ENCODE measurements at places on chromosomes 6 and 20.

GRCh38 chr6:131787766-131788712, 19.8 kb upstream of the ENPP1 start:
- DNase-seq: no peak

DNA sequence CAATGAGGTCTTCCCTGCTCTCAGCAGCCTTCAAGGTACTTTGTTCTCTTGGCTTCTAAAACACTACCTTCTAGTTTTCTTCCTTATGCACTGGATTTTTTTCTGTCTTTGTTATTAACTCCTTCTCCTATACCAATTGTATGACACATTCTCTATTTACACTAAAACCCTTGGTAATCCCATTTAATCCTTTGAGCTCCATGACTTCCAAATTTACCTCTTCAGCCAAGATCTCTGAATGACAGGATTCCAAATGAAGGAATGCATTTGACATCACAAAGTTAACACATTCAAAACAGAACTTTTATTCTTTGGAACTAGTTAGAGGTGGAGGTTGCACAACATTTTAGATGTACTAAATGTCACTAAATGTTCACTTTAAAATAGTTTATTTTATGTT, 86.6 kb upstream of the SAMD5 start:
- DNase-seq: no peak

GRCh38 chr6:158826819-158827501, 7.8 kb upstream of the EZR start:
- DNase-seq: no peak

- no peak for DNase-seq
Observed at GRCh38 chr6:115214283-115214682, 846.4 kb downstream of the FRK start.

DNA sequence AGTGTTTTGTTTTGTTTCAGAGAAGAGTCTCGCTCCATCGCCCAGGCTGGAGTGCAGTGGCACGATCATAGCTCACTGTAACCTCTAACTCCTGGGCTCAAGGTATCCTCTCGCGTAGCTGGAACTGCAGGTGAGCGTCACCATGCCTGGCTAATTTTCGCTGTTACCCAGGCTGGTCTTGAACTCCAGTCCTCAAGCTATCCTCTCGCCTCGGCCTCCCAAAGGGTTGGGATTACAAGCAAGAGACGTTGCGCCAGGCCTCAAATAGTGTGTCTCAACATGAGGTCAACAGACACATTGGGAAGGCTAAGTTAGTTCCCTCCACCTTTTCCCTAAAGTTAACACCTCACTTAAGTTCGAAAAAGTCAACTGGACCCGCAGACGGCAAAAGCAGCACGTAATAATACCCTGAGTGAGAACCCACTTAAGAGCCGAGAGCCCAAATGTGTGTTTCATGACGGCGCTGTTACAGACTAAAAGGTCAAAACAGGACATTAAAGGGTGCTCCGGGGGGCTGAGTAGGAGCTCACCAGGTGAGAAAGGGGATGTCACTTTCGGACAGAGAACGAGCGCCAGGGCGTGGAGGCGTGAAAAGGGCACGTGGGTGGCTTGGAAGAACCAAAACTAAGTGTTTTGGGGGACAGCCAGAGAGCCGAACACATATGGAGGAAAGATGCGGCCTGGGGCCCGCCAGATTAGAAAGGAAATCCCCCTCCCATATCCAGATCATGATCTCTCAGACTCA, 499 bp downstream of the TTI1 start:
- DNase-seq: no peak

DNA sequence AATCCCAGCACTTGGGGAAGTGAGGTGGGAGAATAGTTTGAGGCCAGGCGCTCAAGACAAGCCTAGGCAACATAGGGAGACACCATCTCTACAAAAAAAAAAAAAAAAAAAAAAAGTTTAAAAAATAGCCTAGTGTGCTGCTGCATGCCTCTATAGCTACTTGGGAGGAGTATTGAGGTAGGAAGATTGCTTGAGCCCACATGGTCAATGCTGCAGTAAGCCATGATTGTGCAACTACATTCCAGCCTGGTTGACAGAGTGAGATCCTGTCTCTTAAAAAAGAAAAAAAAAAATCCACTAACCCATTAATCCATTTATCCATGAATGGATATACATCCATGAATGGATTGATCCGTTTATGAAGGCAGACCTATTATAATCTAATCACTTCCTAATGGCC, 1064.6 kb upstream of the EYS start:
- no peak for DNase-seq

GRCh38 chr6:48141975-48142374, 31.0 kb upstream of the PTCHD4 start:
- DNase-seq: no peak

DNA sequence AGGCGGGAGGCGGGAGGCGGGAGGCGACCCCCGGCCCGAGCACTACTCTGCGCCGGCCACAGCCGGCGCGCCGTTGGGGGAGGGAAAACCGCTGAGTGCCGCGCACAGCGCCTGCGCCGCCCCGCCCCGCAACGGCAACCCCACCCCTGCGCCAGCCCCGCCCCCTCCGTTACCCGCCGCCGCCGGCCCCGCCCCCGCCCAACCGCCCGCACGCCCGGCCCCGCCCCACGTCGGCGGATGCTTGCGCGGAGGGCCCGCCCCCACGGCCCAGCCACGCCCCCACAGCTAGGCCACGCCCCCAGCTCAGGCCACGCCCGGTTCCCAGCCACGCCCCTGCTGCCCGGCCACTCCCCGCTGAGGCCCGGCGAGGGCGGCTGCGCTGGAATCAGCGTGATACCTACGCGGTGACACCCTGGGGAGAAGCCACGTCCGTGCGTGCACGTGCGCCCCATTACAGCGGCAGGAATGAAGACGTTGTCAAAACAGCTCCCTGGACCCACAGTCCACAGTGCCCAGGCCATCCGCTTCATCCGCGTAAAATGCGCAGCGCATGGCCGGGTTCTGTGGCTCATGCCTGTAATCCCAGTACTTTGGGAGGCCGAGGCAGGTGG, at the start of gene TCFL5:
Gene TCFL5 (minus strand): TSS at position 97 of the 611 bp plus-strand sequence. CDS start 152 bp downstream, outside the sequence.
- DNase-seq: peak; percentile 91

DNA sequence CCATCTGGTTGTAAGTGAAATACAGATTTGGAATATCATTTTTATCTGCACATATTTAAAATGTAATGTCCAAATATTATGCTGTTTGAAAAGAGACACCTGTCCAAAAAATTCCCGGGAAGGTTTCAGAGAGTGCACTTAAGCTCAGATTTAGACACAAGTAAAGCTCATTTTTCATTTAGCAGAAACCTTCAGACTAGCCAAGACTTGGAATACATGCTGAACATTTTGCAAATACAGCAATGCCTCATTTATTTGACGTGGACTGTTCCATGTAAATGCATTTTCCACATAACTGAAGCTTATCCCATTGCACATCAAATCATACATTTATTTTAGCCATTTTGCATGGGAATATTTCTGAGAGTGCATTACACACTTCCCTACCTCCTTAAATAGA, 280.7 kb downstream of the ZNF217 start:
- no peak for DNase-seq

DNA sequence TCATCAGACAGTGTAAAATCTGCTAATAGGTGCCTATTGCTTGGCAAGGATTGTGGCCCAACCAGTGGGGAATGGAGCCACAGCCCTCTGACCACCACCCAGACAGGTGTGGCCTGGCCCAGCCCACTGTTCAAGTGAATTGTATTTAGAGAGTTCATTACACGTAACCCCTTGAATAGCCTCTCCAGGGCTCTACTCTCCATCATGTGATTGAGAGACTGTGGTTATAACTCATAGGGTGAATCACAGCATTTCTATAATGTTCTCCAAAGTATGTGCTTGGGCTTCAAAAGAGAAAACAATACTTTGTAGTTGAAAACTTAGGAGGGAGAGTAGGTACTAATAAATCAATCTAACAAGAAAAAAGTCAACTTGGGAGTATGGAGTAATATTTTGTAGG, 38.4 kb downstream of the ALDH8A1 start:
- no peak for DNase-seq

DNA sequence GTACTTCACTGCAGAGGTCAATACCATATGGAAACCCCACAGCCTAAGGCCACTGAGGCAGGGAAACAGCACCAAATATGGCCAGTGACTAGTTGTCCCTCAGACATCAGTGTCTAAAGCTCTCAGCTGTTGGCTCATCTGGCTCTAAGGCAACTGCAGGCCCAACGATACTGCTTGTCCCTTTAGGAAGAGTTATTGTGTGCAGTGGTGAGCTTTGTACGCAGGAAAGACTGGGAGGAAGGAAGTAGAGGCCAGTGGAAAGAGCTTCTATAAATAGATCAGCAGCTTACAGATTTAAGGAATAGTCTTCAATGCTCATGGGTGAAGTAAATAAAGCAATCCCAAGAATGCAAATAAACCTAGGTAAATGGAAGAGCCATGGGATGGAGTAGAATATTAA, 29.3 kb downstream of the DNAAF9 start:
- DNase-seq: no peak

DNA sequence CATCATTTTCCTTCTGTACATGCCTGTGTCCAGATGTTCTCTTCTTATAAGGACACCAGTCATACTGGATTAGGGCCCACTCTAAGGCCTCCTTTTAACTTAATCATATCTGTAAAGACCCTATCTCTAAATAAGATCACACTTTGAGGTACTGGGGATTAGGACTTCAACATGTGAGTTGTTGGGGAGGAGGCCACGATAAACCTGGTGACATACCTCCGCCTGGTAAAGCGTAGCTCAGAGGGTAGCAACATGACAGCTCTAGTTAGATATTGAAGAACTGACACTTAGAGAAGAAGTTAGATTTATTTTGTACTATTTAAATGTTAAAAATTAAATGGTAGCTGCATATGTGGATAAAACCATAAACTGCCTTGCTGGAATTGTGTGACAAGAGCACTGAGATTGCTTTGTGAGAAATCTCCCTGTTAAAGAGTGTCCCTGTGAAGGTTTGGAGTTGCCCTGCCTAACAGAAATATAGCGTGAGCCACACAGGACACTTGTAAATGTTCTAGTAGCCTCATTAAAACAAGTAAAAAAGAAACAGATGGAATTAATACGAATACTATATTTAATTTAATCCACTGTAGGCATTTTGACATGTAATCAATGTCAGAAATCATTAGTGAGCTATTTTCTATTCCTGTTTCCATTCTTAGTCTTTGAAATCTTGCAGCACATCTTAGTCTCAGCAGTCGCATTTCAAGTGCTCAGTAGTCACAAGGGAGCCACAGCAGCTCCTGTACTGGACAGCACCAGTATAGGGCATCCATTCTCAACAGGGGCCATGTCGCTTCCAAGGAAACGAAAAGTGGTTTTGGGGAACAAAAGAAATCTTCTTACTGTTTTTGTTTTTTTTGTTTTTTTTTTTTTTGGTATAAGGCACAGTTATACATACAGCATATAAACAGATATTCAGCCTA, 13.4 kb downstream of the PLCB1 start:
- no peak for DNase-seq

DNA sequence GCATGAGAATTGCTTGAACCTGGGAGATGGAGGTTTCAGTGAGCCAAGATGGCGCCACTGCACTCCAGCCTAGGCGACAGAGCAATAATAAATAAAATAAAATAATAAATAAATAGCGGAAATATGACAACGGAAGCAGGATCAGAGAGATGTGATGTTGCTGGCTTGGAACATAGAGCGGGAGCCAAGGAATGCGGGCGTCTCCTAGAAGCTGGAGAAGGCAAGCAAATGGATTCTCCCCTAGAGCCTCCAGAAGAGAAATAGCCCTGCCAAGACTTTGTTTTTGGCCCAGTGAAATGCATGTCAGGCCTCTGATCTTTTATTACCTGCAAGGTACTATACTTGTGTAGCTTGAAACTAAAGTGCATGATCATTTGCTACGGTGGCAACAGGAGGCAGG, 12.4 kb downstream of the KIAA1755 start:
- no peak for DNase-seq

- DNase-seq: no peak
Observed at GRCh38 chr6:104483225-104483834, 376.4 kb downstream of the HACE1 start.

DNA sequence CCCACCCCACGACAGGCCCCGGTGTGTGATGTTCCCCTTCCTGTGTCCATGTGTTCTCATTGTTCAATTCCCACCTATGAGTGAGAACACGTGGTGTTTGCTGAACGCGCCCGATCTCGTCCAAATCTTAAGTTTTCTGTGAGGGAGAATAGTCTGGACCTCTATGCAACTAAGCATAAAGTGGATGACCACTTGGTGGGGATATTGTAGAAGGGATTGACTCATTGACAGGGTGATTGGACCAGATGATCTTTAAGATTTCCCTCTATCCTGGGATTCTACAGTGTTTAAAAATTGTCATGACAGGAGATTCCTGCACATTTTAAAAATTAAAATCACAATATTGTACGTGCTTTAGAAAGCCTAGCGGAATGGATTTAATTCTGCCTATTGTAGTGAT, 141.3 kb downstream of the TRMT11 start:
- no peak for DNase-seq
